ENCODE measurements at places on chromosomes 11 and 22.
A peak's percentile ranks its signal among the peaks of the same experiment; 100 is the strongest.

DNA sequence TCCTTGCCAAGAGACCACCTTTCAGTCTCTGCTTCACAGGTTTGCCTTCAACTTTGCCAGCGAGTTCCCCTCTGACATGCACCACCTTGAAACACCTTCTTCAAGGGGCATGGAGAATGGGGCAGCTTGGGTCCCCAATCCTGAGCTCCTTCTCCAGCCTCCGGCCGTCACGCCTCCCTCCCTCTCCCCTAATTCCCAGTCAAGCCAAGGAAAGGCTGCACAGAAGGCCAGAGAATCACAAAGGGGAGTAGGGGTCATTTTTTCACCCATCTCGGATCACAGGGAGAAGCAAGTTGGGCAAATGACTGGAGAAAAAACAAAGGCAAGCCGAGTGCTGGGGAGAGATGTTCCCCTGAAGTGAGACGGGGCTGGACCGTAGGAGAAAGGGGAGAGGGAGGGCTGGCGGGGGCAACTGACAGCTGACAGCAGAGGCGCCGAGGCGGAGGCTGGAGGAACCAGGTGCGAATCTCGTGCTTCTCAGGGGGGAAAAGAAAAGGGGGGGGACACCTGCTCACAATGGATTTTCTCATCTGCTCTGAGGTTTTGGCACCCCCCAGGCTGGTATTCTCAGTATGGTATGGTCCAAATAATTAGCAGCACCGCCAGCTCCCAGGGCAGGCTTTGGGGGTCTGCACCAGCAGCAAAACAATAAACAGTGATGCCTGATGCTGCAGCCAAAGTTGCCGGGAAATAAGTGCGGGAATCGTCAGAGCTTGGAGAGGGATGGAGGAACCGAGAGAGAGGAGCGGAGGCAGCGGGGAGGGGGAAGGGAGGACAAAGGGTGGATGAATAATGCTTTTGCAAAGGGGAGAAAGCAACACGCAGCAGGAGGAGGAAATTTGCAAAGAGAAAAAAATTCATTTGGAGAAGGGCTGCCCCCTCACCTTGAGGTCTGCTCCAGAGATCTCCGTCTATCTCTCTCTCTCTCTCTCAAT lies 644 bp downstream of the YPEL4 start:
- H3K36me3 ChIP-seq, result no peaks in the 10 kb centered on the region
- H3K4me1 ChIP-seq, result peaks cover 32% of the 10 kb centered on the region
- DNase-seq, result peak; percentile 16
- H3K4me3 ChIP-seq, result peak overlapping the region; percentile 1

GRCh38 chr11:118060869-118061268 lies 16.0 kb upstream of the TMPRSS4 start:
- H3K27ac ChIP-seq, result no peak overlapping the region
- no peaks in the 10 kb centered on the region for H3K4me1 ChIP-seq
- no peaks in the 10 kb centered on the region for H3K27me3 ChIP-seq

- peaks cover 16% of the 10 kb centered on the region for H3K4me1 ChIP-seq
- H3K36me3 ChIP-seq, result no peaks in the 10 kb centered on the region
- no peaks in the 10 kb centered on the region for H3K27me3 ChIP-seq
- peak overlapping the region; percentile 99 for H3K27ac ChIP-seq
- H3K4me3 ChIP-seq, result no peak overlapping the region
These were observed 1.3 kb downstream of the NAP1L4 start for GRCh38 chr11:2990617-2991451.

DNA sequence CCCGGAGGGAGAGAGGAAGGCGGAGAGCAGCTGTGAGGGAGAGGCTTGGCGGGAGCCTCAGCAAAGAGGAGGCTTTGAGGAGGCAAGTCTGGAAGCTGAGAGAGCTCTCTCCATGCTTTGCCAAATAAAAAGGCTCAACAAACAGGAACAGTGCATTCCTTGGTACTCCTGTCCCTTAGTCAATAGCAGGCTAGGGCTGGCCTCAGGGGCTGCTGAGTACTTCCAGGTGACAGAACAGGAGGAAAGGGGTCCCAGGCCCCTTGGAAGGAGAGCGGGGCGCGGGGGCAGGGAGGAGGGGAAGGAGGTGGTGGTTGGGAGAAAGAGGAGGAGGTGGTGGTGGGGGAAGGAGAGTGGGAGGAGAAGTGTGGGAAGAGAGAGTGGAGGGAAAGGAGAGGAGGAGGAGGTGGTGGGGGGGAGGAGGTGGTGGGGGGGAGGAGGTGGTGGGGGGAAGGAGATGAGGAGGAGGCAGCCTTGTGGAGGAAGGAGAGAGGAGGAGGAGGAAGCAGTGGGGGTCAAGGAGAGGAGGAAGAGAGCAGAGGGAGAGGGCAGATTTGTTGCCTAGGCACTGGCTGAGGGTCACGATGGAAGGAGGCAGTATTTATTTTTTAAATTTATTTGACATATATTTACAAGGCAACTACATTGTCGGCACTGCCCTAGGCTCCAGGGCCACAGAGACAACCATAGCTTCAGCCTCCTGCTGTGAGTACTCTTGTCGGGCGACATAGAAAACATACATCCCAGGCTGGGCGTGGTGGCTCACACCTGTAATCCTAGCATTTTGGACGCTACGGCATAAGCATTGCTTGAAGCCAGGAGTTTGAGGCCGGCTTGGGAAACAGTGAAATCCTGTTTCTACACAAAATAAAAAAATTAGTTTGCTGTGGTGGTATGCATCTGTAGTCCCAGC lies 74.2 kb upstream of the ZBED5 start:
- H3K36me3 ChIP-seq, result no peaks in the 10 kb centered on the region
- H3K27me3 ChIP-seq, result no peaks in the 10 kb centered on the region
- no peak overlapping the region for H3K27ac ChIP-seq
- no peaks in the 10 kb centered on the region for H3K4me1 ChIP-seq

DNA sequence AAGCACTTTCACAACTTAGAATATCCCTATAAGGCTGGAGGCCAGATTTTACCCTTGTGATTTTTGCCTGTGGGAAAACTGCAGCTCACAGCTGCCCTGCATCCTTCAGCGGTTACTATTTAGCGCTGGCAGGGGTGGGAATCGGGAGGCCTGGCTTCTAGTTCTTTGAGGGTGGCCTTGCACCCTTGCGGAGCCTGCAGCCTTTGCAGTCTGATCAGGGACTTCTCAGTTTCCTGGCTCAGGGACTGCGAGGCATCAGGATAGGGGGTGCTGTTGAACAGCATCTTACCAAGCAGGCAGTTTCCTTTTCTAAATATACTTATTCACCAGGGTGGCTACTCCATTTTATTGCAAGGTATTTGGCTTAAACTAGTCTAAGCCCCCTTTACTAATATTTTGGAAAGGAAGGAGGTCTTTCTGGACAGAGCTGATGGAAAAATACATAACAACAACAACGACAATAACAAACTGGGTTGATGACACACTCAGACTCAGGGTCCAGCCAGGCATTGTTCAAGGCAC lies 2.9 kb upstream of the APOA1 start:
- H3K27me3 ChIP-seq, result no peaks in the 10 kb centered on the region
- peaks cover 13% of the 10 kb centered on the region for H3K36me3 ChIP-seq
- peaks cover 6% of the 10 kb centered on the region for H3K4me1 ChIP-seq
- H3K27ac ChIP-seq, result no peak overlapping the region

DNA sequence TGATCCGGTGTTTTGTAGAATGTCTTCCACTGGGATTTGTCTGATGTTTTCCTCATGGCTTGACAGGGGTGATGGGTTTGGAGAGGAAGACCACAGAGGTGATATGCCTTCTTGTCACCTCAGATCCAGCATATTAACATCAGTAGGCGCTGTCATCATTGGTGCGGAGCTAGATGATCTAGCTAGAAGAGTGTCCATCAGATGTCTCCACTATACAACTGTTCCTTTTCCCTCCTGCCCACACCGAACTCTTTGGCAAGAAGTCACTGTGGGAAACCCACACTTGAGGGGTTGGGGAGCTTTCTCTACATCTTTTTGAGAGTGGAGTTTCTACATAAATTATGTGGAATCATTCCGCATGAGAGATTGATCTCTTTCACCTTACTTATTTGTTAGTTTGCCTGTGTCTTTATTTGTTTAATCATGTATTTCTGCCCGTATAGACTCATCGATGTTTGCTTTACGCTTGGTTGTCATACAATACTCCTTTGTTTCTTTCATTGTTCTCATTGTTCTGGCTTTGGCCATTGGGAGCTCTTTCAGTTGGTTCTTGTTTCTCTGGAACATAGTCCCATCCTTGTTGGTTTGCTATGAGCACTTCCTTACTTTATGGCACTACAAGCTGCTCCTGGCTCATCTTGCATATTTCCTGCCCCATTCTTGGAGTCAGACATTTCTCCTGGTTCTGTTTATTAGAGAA lies 1420.3 kb downstream of the BRD1 start:
- H3K36me3 ChIP-seq, result no peaks in the 10 kb centered on the region
- H3K4me1 ChIP-seq, result no peaks in the 10 kb centered on the region
- H3K27me3 ChIP-seq, result no peaks in the 10 kb centered on the region
- H3K27ac ChIP-seq, result no peak overlapping the region
- no peak overlapping the region for H3K4me3 ChIP-seq

GRCh38 chr11:47904808-47905207 lies 56.7 kb upstream of the NUP160 start:
- no peak overlapping the region for H3K27ac ChIP-seq
- H3K27me3 ChIP-seq, result no peaks in the 10 kb centered on the region
- DNase-seq, result no peak
- H3K4me1 ChIP-seq, result no peaks in the 10 kb centered on the region
- no peak overlapping the region for H3K4me3 ChIP-seq

- no peak overlapping the region for H3K27ac ChIP-seq
- no peak for DNase-seq
- H3K27me3 ChIP-seq, result no peaks in the 10 kb centered on the region
- no peaks in the 10 kb centered on the region for H3K36me3 ChIP-seq
These were observed 82.8 kb upstream of the E2F8 start for GRCh38 chr11:19323502-19323901.

- H3K36me3 ChIP-seq, result no peaks in the 10 kb centered on the region
- no peak overlapping the region for H3K4me3 ChIP-seq
- no peaks in the 10 kb centered on the region for H3K4me1 ChIP-seq
- DNase-seq, result no peak
- H3K27ac ChIP-seq, result no peak overlapping the region
- H3K27me3 ChIP-seq, result no peaks in the 10 kb centered on the region
These were observed 98.3 kb downstream of the TYR start for GRCh38 chr11:89275966-89276365.

- peak; percentile 91 for DNase-seq
- H3K27ac ChIP-seq, result peak overlapping the region; percentile 94
- peaks cover 8% of the 10 kb centered on the region for H3K4me1 ChIP-seq
These were observed 6.9 kb downstream of the DPAGT1 start for GRCh38 chr11:119094816-119095065.

- H3K27me3 ChIP-seq, result no peaks in the 10 kb centered on the region
- no peaks in the 10 kb centered on the region for H3K36me3 ChIP-seq
- no peak overlapping the region for H3K4me3 ChIP-seq
- no peak overlapping the region for H3K27ac ChIP-seq
- DNase-seq, result no peak
These were observed 209.6 kb downstream of the BUD13 start for GRCh38 chr11:116563028-116563711.

- H3K36me3 ChIP-seq, result no peaks in the 10 kb centered on the region
- no peaks in the 10 kb centered on the region for H3K27me3 ChIP-seq
- H3K4me1 ChIP-seq, result no peaks in the 10 kb centered on the region
- no peak overlapping the region for H3K4me3 ChIP-seq
- DNase-seq, result no peak
These were observed 99.3 kb downstream of the CTTN start for GRCh38 chr11:70497536-70498075.

- H3K4me1 ChIP-seq, result peaks cover 73% of the 10 kb centered on the region
- H3K27ac ChIP-seq, result peak overlapping the region; percentile 85
- H3K27me3 ChIP-seq, result no peaks in the 10 kb centered on the region
- H3K4me3 ChIP-seq, result no peak overlapping the region
- H3K36me3 ChIP-seq, result no peaks in the 10 kb centered on the region
- peak; percentile 82 for DNase-seq
These were observed 41.5 kb upstream of the PPARA start for GRCh38 chr22:46108564-46109473.

DNA sequence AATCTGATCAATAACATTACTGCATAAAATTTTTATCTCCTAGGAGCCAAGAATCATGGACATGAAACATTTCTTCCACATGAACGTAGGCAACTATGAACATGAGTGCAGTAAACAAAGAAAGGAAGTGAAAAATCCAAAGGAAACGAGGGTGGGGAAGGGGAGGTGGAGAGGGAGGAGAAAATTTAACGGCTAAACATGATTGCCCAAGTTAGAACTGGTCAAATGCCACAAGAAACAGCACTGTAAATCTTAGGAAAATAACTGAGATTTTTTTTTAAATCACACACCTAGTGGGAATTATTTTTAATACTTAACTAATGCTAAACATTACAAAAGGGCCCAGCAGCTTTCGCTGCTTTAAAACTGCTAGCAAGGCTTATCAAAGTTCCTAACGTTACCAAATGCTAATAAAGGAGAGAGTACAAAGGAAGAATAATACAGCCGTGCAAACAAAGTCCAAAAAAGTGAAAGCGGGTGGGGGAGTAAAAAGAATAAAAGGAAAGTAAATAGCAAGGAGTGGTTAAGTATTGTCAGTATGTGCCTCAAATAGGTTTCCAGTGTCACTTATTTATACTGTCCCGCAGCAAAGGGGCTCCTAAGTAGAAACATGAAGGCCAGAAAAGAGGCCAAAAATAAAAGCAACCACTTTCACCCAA lies 13.7 kb downstream of the NARS2 start:
- H3K27me3 ChIP-seq, result no peaks in the 10 kb centered on the region
- peak overlapping the region; percentile 25 for H3K27ac ChIP-seq
- no peak for DNase-seq
- no peak overlapping the region for H3K4me3 ChIP-seq
- peaks cover 4% of the 10 kb centered on the region for H3K36me3 ChIP-seq

- H3K27me3 ChIP-seq, result no peaks in the 10 kb centered on the region
- peaks cover 19% of the 10 kb centered on the region for H3K36me3 ChIP-seq
- H3K27ac ChIP-seq, result no peak overlapping the region
These were observed 87.4 kb downstream of the AMBRA1 start for GRCh38 chr11:46506483-46506791.

- H3K4me1 ChIP-seq, result no peaks in the 10 kb centered on the region
- no peaks in the 10 kb centered on the region for H3K36me3 ChIP-seq
- no peaks in the 10 kb centered on the region for H3K27me3 ChIP-seq
- no peak for DNase-seq
- no peak overlapping the region for H3K4me3 ChIP-seq
- no peak overlapping the region for H3K27ac ChIP-seq
These were observed 12.4 kb downstream of the SEC14L3 start for GRCh38 chr22:30459181-30460052.

GRCh38 chr11:125170001-125170509 lies 5.5 kb downstream of the PKNOX2 start:
- no peaks in the 10 kb centered on the region for H3K4me1 ChIP-seq
- no peak overlapping the region for H3K4me3 ChIP-seq
- no peak overlapping the region for H3K27ac ChIP-seq

- H3K27ac ChIP-seq, result no peak overlapping the region
- H3K27me3 ChIP-seq, result peaks cover 48% of the 10 kb centered on the region
- H3K36me3 ChIP-seq, result no peaks in the 10 kb centered on the region
- no peak for DNase-seq
- H3K4me1 ChIP-seq, result no peaks in the 10 kb centered on the region
These were observed 99.0 kb downstream of the BRD1 start for GRCh38 chr22:49728570-49729271.

GRCh38 chr11:81687057-81687456 lies 1046.6 kb downstream of the FAM181B start:
- DNase-seq, result no peak
- H3K27ac ChIP-seq, result no peak overlapping the region
- H3K4me3 ChIP-seq, result no peak overlapping the region
- H3K4me1 ChIP-seq, result no peaks in the 10 kb centered on the region
- no peaks in the 10 kb centered on the region for H3K36me3 ChIP-seq

All from adrenal gland (tissue), 19 donors.